ENCODE measurements at places on chromosomes 4 and X.

GRCh38 chrX:97215186-97215585 is 331.5 kb downstream of the RPA4 start:
- no peak for DNase-seq

GRCh38 chr4:113971706-113972360 is 7.6 kb downstream of the ARSJ start:
- DNase-seq, result no peak

DNA sequence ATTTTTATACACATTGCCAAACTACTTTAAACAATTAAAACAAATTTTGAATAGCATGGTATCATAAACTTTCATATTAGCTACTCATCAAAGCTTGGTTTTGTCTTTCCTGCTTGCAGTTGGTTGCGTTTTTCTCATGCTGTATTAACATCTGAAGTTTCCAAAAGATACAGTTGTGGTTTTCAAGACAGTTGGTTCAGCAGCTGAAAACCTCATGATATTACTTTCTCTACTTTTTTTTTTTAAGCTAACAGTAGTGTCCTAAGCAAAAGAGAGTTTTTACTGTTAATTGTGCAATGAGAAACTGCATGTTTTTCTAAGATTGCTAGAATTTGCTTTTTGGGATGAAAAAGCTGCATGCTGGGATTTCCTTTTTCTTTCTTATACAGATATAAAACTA is 15.2 kb downstream of the RUFY3 start:
- no peak for DNase-seq

DNA sequence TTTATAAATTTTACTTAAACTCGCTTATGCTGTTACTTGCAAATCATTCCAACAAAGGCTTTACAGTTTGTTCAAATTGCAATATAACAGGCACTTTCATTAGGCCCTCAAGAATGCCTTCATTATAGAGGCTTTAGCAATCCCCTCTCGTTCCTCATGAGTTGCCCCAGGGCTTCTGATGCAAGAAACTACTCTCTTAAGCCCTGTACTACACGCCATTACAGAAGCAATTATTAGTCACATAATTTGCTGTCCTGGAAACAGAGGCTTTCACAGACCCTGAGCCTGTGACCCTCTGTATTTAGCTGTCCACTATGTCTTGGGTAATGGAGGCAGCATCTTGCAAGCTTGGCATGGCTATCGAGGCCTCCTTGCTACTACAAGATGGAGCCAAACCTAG is 965.9 kb upstream of the DIAPH2 start:
- no peak for DNase-seq

GRCh38 chr4:159447296-159447695 is 344.4 kb downstream of the RAPGEF2 start:
- DNase-seq, result no peak

GRCh38 chr4:7638984-7639789 is 204.5 kb upstream of the PSAPL1 start:
- DNase-seq, result no peak

DNA sequence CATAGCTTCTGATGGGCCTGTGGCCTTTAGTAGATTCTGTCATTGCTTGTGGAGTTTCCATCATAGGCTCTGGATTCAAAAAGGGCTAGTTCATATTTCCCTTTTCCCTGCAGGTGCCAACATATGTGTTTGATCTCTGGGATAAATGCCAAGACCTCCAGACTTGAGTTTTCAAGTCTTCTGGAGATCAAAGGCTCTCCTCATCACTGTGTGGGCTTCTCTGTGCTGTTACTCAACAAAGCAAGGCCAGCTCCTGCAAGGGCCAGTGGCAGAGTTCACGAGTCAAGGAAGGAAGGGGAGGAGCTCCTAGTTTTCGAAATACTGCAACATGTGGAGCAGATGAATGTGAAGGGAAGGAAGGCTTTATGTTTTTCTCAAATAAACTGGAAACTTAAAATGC is 62.7 kb upstream of the SCML1 start:
- no peak for DNase-seq

GRCh38 chr4:169741569-169741968 is 16.2 kb downstream of the HPF1 start:
- DNase-seq, result no peak

- DNase-seq, result no peak
These were observed 4.5 kb upstream of the ANXA5 start for GRCh38 chr4:121701263-121701662.

All from activated CD4-positive, alpha-beta T cell treated with anti-CD3 and anti-CD28 coated beads for 4 hours (primary cell).